Activated naive CD8-positive, alpha-beta T cell treated with anti-CD3 and anti-CD28 coated beads, Interleukin-2, amount 10 ng/mL, durations not matched to agents 7 days and 5 days (primary cell): ENCODE measurements at places on chromosomes 4 and X.

- DNase-seq = no peak
Observed at GRCh38 chrX:132407691-132408090, 81.1 kb downstream of the MBNL3 start.

GRCh38 chrX:110667706-110668105 lies 127.9 kb downstream of the CHRDL1 start:
- no peak for DNase-seq

DNA sequence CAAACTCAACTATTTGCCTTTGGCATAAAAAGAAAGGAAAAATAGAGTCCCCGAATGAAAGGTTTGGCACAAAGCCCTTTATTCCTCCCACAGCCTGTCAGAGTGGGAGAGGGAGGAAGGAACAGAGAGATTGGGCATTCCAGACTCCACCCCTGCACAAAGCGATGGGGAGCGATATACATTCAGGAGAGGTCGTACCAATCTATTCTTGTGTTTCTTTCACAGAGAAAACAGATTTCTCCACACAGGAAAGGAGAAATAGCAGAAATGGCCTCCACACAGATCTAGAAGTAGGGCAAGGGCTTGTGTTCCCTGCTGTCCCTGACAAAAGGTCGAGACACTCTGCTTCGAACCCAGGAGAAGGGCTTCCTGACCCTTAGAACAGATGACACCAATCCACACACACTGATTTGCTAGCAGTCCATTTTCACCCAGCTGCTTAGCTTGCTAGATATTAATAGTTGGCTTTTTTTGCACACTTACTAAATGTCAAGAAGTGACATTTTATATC lies 197.4 kb downstream of the MAML3 start:
- DNase-seq = no peak

DNA sequence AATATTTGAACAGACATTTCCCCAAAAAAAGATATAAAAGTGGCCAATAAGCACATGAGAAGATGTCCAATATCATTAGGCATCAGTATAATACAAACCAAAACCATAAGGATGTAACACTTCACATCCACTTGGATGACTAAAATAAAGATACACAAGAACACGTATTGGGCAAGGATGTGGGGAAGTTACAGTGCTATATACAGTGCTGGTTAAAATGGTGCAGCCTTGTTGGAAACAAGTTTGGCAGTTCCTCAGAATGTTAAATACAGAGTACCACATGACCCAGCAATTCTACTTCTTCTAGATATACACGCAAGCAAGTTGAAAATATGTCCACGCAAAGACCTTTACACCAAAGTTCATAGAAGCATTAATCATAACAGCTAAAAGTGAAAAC lies 58.9 kb downstream of the HAUS3 start:
- DNase-seq = no peak

- no peak for DNase-seq
Observed at GRCh38 chrX:109848461-109849050, 115.5 kb upstream of the ACSL4 start.
